ENCODE measurements at places on chromosomes 1 and 21. TPM values are rescaled to one million over a fixed set of nuclear protein-coding genes. Genes with fewer than 3 reads are reported as not detected.
A peak's percentile ranks its signal among the peaks of the same experiment; 100 is the strongest.

DNA sequence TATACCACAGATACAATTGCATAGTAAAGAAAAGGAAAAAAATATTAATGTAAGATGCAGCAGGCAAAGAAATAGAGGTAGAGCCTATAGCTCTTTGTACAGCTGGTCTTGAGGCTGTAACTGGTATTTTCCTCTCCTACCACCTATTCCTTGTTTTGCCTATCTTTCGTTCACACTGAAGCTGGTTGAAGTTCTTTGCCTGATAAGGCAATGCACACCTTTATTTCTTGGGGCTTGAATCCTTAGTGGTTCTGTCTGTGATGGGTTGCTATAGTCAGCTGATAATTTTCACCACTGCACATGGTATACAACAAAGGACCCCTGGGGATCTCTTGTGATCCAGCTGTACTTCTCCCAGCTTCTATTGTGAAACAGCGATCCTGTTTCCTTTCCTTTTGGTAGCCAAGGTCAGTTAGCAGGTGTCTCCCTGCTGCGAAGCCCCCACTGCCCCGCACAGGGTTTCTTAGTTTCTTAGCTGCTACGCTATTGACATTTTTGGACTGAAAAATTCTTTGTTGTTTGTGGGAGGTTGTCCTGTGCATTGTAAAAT, 9.9 kb upstream of the TSNAX start:
- DNase-seq: no peak

DNA sequence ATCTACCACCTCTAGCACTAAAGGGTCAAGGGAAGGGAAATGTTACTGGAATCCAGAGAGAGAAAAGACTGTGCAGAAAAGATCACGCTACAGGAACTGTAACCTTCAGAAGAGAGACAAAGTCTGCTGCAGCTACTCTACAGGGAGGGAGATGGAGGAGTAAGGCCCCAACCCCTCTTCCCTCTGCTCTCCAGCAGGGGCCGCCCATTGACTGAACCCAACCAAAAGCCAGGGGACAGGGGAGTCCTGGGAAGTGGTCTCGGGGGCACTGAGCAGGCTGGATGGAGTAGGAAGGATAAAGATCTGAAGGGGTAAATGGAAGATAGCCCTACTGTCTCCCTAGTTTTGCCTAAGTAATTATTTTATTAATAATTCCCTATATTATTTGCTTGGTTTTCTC, 72.8 kb upstream of the NR5A2 start:
- peak; percentile 17 for DNase-seq

DNA sequence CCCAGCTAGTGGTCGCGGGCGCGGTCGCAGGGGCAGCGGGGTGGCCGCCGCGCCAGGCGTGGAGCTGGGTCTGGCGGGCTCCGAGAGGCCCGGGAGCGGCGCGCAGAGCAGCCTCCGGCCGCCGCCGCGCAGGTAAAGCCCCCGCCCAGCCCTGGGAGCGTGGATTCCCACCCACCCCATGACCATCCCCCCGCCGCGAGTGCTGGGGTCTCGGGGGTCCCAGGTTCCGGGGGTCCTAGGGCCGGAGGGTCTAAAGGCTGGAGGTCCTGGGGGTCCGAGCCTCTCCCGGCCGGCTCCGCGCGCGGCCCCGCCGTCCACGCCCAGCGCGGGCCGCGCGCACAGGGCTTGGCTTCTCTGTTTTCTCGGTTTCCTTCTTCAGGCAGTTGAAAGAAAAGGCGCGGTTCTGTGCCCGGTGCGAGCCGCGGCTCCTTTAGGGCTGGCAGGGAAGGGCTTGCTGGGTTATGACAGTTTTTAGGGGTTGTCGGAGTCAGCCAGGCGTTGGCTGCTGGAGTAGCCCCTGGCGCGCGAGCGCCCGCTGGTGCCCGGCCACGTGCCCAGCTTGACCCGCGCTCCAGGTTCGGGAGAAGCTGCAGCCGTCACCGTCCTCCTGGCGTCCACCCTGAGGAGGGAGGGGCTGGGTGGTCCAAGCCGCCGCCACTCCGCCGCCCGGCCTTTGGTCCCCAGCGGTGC, 359 bp downstream of the LRRC3 start:
- peak; percentile 53 for DNase-seq

DNA sequence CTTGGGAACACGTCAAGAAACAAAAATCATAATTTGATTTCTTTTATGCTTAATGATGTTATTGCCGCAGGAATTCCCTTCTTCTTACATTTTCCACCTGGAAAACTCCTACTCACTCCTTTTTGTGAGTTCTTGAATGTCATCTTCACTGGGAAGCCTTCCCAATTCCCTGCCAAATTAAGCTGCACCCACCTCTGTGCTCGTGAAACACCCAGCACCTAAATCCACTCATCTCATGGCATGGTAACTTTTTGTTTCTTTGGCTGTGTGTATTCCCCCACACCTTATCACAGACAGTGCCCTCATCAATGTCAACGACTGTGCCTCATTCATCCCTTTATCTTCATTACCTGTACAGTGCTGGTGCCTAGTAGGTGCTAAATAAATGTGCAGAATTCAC, 45.6 kb downstream of the ASTN1 start:
- no peak for DNase-seq

KDM5B gene
- 46.1 TPM for total RNA-seq

- no peak for DNase-seq
Observed at GRCh38 chr1:153643816-153644215, 9.9 kb downstream of the CHTOP start.

GRCh38 chr1:175629318-175629694, 114.1 kb downstream of the TNR start:
- no peak for DNase-seq

- DNase-seq: no peak
Observed at GRCh38 chr1:224733027-224733911, 117.2 kb downstream of the CNIH3 start.

DNA sequence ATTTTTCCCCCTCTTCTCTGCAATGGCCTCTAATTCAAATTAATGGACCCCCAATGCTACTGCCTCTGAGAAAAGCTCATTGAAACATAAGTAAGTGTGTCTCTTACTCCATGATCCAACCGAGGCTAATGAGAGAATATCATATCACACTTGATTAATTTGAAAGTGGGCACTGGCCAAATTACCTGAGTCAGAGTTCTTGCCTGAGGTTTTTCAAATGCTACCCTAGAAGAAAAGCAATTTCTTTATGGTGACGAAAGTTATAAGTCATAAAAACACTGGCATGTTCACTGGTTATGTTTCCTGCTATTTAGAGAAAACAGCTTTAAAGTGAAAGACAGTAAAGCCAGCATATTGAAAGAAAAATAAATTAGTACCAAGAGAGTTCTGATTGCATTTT, 368.8 kb upstream of the TMPRSS15 start:
- no peak for DNase-seq

OLFML2B gene
- total RNA-seq: 0.13 TPM

- DNase-seq: no peak
Observed at GRCh38 chr1:46520063-46520911, 30.7 kb downstream of the DMBX1 start.

GRCh38 chr1:26889551-26890466, at the start of gene GPN2:
TSS of gene GPN2 (minus strand) at chr1:26890283. CDS start at chr1:26890096, 187 bp downstream.
- peak; percentile 65 for DNase-seq

- no peak for DNase-seq
Observed at GRCh38 chr1:203593723-203594122, 32.9 kb upstream of the ATP2B4 start.

GRCh38 chr1:179742717-179743678, at the start of gene FAM163A:
TSS of gene FAM163A (plus strand) at chr1:179743291. CDS start at chr1:179813098, 69,807 bp downstream.
- DNase-seq: no peak

ATF3 gene
- total RNA-seq: 1.0 TPM

SIK1 gene
- total RNA-seq: 10.2 TPM

DNA sequence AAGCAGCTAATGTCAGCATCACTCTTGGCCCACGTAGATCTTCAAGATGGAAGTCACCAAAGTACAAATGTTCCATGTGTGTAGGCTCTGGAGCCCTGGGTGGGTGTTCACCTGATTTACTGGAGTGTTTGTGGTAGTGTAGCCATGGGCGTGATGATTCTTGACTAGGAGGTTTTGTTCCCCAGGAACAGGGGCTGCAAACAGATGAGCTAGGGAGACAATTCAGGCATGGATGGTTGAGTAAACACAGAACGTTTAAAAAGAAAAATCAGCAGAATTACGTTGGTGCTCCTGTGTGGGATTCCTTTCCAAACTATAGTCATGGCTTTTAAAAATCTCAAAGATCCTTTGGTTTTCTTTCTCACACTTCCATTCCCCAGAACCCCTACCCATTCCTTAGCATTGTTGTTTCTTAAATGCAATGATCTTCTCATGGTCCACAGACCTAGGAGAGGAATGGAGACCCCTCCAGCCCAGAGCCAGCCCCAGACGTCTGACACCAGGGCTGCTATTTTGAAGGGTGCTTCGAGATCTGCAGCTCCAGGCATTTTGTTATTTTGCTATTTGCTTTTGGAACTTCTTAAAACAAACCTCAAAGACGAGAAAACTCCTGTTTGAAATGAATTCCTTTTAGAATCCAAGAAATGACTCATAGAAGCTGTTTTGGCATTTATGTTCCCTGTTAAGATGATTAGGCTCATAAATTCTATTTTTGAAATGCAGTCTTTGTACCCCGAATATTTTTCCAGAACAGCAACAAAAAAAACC, 115.1 kb downstream of the ETS2 start:
- no peak for DNase-seq

DNA sequence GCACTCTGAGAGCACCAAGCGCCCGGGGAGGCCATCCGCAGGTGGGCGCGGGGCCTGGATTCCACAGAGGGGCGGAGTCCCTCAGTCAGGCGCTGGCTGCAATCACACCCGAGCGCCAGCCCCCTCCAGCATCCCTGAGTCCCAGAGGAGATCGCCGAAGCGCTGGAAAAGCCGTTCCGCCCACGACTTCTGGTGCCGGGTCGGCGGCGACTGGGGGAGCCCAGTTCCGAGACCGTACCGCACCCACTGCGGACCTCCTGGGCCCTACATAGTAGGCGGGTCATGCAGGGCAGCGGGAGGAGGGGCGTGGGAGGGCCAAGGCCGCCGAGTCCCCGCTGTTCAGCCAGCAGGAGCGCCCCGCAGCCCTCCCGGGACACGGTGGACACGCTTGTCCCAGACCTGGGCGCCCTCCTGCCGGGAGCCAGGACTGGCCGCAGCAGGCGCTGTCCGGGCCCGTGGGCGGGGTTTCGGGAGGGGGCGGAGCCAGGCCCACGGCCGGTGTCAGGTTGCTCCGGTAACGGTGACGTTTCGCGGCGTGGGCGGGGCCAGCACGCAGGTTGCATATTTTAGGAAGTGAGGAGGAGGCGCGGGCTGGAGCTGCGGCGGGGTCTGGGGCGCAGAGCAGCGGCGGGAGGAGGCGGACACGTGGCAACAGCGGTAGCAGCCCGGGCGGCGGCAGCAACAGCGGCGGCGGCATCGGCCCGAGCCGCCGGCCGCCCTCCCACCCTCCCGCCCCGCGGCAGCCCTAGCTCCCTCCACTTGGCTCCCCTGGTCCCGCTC, at the start of gene ATP1A1:
TSS of gene ATP1A1 (plus strand) at position 594 of the 780 bp plus-strand sequence. CDS start 268 bp downstream, outside the sequence.
- peak; percentile 81 for DNase-seq

CAPN2 gene
- 147 TPM for total RNA-seq

CFHR5 gene
- not detected for total RNA-seq

RGS13 gene
- not detected for total RNA-seq

GRCh38 chr1:36155408-36156328, at the start of gene MAP7D1:
TSS of gene MAP7D1 (plus strand) at chr1:36156160. CDS start at chr1:36156418, 258 bp downstream.
- no peak for DNase-seq

DNA sequence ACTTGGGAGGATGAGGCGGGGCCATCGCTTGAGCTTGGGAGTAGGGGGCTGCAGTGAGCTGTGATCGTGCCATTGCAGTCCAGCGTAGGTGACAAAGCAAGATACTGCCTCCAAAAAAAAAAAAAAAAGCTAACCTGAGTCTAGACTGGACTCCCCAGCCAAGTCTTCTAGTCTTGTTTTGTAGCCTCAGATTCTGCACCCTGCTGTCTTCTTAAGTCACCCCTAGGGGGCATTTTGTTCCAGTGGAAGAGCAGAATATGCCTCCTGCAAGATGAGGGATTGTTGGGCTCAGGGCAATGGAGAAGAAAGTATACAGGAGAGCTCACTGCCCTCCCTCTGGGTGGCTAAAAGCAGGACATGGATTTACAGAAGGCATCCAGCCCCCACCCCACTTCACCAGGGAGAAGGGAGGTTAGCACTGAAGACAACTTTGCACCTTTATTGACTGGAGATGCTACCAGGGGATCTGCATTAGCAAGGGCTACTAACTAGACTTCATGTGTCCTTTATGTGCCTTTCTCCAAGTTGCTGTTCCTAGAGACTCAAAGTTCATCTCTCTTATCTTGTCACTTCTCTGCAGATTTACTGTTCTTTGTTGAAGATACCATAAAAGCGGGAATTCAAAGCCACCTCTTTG, 15.3 kb upstream of the RNF187 start:
- DNase-seq: peak; percentile 15

GRCh38 chr1:53575955-53576320, 116.7 kb downstream of the DMRTB1 start:
- no peak for DNase-seq

GRCh38 chr1:119004781-119005180, 16.6 kb upstream of the TBX15 start:
- DNase-seq: no peak

KRTAP13-2 gene
- not detected for total RNA-seq

SH3BGR gene
- 0.13 TPM for total RNA-seq

BSND gene
- not detected for total RNA-seq

GRCh38 chr1:183970516-183971300, 66.8 kb downstream of the COLGALT2 start:
- DNase-seq: peak; percentile 12

DNA sequence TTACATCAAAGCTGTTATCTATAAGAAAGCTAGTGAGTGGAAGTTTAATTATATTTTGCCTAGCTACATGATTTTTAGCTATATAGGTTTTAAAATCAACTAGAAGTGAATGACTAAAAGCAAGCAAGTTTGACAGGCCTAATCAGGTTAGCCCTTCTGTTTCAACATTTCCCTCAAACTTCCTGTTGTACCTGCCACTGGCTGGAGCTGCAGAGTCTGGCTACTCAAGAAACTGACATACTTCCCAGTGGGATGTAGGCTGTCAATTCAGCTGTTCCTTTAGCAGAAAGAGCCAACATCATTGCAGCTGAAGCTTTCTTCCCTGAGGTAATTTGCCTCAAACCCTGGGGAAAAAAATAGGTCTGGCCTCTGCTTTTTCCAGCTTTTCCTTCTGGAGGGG, 87.1 kb upstream of the TNR start:
- DNase-seq: no peak

FMOD gene
- 63.0 TPM for total RNA-seq

GRCh38 chr1:29557701-29558600, 321.6 kb downstream of the PTPRU start:
- DNase-seq: no peak

HLX gene
- total RNA-seq: 3.4 TPM

- DNase-seq: no peak
Observed at GRCh38 chr21:18759267-18759666, 355.7 kb upstream of the TMPRSS15 start.

GRCh38 chr1:24673341-24673740, 30.2 kb downstream of the SRRM1 start:
- DNase-seq: no peak
